Sigmoid colon (tissue), 7 donors: ENCODE measurements at places on chromosomes 7 and 10. TPM values are rescaled to one million over a fixed set of nuclear protein-coding genes. Genes with fewer than 3 reads are reported as not detected.

The SYT15 gene
- total RNA-seq, result 0.81 TPM

The PDCD4 gene
- 135 TPM for total RNA-seq

The NCF1 gene
- 1.2 TPM for total RNA-seq

DNA sequence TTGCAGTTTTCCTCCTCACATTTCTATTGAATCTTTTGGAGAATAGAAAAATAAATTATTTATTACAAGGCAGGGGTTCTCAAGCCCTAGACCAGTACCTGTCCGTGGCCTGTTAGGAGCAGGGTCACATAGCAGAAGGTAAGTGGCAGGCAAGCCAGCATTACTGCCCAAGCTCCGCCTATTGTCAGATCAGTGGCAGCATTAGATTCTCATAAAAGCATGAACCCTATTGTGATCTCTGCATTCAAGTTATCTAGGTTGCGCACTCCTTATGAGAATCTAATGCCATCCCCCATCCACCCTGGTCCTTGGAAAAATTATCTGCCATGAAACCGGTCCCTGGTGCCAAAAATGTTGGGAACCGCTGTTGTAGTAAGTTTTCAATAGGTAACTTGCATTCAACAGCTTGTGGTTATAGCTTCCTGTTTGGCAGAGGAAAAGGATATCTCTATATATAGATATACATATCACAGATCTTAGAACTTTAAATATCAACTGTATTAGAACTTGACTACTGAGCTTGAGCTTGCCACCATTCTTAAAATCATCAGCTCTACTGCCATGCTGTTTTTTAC is 165.1 kb downstream of the AHR start:
- no peak for DNase-seq

- no peak for DNase-seq
Observed at GRCh38 chr7:128939861-128940410, 2.2 kb downstream of the IRF5 start.

GRCh38 chr10:49598986-49599385 is 11.1 kb upstream of the SLC18A3 start:
- DNase-seq, result no peak

GRCh38 chr7:2777898-2778535 is 66.1 kb downstream of the GNA12 start:
- DNase-seq, result no peak

DNA sequence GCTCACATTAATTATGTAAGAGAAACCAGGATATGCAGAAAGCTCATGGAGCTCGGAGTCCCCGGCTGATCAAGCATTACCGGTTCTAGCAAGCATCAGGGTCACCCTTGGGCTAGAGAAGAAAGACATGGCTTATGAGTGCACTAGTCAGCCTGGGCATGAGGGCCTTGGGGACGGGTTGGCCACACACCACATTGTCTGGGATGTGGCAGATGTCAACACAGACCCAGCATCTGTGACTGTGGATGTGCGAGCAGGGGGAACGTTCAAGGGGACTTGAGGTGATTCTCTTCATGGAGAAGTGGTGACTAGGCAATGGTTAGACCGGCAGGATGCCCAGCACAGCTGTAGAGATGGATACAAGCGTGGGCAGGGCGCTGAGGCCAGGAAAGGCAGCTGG is 13.7 kb downstream of the ZMIZ2 start:
- no peak for DNase-seq
